ENCODE measurements at places on chromosomes 7 and 10.

- no peak for DNase-seq
Observed at GRCh38 chr10:132928261-132928660, 14.1 kb downstream of the CFAP46 start.

DNA sequence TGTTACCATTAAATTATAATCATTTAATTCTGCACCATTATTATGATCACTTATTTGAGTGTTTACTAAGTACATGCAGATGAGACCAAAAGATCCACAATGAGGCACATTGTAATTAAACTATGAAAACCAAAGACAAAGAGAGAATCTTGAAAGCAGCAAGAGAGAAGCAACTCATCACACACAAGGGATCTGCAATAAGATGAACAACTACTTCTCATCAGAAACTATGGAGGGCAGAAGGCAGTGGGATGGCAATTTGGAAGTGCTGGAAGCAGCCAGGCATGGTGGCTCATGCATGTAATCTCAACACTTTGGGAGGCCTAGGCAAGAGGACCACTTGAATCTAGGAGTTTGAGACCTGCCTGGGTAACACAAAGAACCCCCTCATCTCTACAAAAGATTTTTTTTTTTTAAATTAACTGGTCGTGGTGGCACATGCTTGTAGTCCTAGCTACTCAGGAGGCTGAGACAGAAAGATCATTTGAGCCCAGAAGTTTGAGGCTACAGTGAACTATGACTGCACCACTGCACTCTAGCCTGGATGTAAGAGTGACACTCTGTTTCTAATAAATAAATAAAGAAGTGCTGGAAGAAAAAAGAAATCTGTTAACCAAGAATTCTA is 47.7 kb downstream of the CDK6 start:
- DNase-seq, result no peak

DNA sequence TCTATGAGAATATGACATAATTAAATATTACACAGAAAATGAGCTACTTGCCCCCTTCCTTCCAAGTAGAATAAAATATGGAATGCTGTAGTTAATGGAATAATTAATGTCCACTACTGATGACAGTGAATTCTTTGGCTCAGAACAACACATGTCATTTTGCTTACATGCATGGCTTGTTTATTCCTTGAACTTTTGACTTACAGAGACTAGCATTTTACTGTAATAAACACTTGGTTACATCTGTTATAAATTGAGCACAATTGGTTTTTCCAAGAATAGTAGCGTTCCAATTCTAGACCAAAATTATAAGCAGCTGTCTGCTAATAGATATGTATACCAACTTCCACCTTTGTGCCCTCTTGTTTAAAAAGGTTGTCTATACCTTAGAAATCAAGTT is 286.7 kb downstream of the OTUD1 start:
- no peak for DNase-seq

- DNase-seq, result no peak
Observed at GRCh38 chr10:83354456-83354855, 784.9 kb upstream of the GHITM start.

GRCh38 chr10:52472406-52473146 is 158.5 kb downstream of the DKK1 start:
- no peak for DNase-seq

DNA sequence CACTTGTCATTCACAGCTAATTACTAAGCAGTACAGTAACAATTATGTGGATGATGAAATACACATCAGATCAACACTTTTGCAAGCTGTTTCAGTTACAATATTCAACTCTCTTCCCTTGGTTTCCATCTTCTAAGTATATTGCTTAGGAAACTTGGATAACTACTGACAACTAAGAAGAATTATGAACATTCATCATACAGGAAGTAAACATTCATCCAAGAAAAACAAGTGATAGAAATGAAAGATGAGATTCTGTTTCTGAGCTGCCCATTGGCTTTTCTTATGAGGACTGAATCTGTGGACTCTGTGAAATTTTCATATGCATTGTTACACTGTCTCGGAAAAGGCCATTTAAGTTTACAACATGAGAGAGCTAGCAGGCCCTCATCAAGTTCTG is 240.2 kb downstream of the PRKG1 start:
- DNase-seq, result no peak

DNA sequence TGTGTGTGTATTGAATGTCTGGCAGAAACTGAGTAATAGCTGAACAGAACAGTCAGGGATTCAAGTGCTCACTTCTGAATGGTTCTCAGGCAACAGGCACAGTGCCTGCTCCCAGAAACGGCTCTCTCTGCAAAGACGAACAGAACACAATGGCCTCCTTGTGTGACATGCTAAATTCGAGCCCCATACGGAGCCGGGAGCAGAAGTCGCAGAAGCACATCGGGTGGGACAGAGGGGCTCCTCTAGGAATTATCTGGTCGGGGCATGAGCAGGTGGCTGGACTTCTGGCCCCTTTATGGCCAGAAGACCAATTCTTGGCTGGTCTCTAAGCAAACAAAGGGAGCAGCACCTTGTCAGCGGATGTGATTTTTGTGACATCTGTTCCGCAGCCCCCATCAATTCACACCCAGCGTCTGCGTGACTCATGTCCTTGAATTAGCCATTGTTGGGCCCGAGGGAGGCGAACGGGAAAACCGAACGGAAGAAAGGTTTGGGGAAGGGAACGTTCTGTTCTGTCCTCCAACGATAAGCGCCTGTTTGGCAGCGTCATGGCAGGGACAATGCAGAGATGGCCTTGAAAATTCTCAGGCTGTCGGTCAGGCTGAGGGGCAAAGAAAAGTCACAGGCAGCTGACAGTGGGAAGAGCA is 47.3 kb upstream of the NPTX2 start:
- peak; percentile 29 for DNase-seq

- no peak for DNase-seq
Observed at GRCh38 chr7:32255036-32255435, 184.8 kb upstream of the PDE1C start.

DNA sequence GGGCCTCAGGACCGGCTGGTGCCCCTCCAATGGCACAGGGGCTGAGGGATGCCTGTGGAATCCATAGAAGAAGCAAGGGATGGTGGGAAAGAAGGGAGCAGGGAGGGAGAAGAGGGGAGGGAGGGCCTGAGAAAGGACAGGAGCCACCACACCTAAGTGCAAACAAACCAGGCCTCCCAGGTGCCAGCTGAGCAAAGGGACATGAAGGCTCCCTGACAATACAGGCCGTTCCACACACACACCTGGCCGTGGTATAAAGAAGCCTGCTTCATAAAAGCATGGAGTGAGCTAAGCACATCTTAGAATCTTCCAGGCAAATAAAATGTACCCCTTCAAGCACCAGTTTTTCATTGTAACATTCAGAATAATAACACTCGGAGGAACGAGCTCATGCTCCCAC is 54.0 kb downstream of the OAT start:
- no peak for DNase-seq

DNA sequence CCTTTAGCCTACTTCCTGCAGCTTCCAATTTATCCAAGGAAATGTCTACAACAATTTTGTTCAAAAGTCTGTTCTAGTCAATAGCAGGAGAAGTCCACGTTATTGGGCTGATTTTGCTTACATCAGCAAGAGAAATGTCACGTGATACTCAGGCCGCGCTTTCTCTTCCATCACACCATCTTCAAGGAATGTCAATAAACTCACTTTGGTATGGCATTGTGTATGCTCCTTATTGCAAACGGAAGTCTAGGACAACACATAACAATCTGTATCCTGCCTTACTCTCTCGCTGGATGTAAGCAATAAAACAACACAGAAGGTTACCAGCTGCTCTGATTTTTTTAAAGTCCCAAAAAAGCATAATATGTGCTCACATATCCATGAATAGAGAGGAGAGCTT is 17.1 kb upstream of the STK17A start:
- DNase-seq, result peak; percentile 67

DNA sequence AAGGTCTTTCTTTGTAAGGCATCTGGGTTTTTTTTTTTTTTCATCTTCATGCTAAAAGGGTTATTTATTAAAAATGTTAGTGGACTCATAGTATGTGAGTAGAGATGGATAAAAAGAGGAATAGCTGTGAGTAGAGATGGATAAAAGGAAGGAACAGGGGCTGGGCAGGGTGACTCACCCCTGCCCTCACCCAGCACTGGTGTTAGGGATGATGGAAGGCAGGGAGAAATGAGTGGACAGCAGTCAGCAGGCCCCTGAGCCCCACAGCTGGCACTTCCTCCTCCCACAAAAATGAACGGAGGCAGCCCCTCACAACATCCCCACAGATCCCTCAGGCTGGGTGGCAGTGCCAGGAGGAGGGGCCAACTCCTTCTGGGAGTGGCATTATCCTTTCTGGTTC is 39.3 kb downstream of the ANTXRL start:
- no peak for DNase-seq

GRCh38 chr10:117133273-117134055 is 4.6 kb downstream of the VAX1 start:
- DNase-seq, result no peak

DNA sequence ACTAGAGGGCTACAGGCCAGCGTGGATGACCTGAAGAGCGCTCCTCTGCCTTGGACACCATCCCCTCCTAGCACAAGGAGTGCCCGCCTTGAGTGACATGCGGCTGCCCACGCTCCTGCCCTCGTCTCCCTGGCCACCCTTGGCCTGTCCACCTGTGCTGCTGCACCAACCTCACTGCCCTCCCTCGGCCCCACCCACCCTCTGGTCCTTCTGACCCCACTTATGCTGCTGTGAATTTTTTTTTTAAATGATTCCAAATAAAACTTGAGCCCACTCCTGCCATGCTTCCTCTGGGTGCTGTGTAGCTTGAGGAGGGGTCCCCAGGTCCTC is 4.5 kb downstream of the SNCG start:
- DNase-seq, result no peak

- peak; percentile 49 for DNase-seq
Observed at GRCh38 chr7:44561962-44562621, 11.6 kb downstream of the DDX56 start.

- DNase-seq, result peak; percentile 3
Observed at GRCh38 chr10:60043561-60044241, 137.3 kb upstream of the CCDC6 start.

DNA sequence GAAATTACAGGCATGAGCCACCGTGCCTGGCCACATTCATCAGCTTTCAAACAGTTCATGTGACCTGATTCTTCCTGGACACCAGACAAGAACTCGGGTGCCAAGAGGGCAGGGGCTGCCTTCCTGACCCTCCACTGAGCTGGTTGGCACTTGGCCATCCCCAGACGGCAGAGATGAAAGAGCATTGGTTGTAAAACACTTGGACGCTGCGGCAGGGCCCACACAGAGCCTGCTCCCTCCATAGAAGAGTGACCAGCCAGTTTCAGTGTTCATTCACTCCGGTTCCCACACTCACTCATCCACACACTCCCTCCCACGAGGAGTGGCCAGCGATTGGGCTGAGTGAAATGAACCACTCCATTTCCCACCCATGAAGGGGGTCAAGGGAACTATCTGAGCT is 112.3 kb downstream of the ITGB8 start:
- DNase-seq, result no peak

- DNase-seq, result no peak
Observed at GRCh38 chr10:12208460-12208859, 12.5 kb downstream of the CDC123 start.

GRCh38 chr10:22245567-22245966 is 27.8 kb upstream of the EBLN1 start:
- DNase-seq, result peak; percentile 69

DNA sequence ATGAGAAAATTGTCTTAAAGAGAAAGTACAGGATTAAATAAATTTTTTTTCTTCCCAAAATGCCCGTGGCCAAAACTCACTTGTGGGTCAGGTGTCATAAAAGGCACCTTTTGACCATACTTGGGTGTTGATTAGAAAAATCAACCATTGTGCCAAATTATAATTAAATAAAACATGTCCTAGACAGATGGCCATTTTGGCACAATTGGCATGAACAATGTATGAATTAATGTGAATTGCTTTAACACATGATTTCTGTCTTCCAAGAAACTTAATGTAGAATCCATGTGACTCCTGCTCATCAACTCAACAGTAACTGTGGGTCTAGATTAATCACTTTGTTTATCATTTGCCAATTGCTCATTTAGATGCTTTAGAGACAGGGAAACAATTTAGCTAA is 64.0 kb downstream of the CSTF2T start:
- no peak for DNase-seq

DNA sequence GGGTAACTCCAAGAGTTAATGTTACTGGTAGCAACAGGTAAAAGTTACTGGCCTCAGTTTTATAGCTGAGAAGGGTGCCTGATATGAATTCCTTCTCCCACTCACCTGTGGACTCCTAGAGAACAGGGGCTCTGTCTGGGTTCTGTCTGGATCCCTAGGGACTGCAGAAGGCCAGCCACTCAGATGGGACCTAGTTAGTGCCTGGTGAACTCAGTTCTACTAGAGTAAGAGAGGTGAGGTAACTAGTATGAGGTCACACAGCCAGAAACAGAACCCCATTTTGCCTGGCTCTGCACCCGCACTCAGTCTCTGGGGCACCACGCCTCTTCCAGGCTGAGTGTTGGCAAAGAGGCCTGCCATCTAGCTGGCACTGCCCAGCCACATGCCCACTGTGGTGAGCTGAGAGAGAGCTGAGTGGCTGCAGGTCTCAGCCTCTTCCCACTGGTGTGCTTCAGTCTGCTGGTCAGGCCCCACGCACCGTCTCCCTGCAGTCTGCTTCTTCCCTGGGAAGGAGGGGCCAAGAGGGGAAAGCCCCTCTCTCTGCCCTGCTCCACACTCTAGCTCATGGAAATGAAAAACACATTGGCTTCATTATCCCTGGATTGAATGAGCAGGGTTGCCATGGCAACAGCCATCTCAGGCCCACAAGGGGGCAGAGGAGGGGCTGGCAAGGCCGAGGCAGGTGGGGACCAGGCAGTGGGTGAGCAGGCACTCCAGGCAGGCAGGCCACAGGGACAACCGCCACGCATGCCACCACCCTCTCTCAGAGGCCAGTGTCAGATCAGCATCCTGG is 110.6 kb downstream of the ZMIZ1 start:
- DNase-seq, result no peak

DNA sequence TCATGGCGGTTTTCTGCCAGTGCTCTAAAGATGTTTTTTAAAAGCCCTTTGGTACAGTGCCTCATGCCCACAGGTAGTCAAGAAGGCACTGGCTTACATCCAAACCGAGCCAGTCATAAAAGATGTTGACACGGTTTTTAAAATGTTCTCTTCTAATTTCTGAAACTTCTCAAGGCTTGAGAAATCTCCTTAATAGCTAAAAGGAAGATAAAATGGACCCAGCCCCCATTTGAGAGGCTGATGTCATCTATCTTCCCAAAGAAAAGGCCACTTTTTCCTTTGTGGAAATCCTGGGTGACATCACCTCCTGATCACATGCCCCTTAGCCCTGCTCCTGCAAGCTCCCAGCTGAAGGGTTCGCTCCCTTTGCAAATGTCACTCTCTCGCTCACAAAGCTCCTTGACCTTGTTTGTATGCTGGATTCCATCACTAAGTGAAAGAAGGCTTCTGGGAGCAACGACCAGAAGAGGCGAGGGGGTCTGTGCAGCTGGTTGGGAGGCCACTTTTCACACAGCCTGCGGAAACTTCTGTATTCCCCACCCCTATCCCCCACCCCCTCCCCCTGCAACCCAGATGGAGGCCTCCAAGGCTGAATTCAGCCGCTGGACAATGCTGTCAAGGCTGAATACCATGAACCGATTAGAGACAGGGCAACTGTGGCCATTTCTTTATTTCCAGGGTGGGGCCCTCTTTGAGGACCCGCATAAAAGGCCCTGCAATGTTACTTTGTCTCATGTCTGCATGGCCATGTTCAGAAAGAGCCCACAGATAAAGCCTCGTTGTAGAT is 122.8 kb downstream of the CUBN start:
- no peak for DNase-seq

- DNase-seq, result peak; percentile 29
Observed at GRCh38 chr7:34327681-34328080, 330.3 kb upstream of the NPSR1 start.
